Stimulated activated CD4-positive, alpha-beta T cell treated with anti-CD3 and anti-CD28 coated beads, Interleukin-4, amount 100 ng/mL, for 48 hours (primary cell): ENCODE measurements at places on chromosomes 13 and 19.
A peak's percentile ranks its signal among the peaks of the same experiment; 100 is the strongest.

DNA sequence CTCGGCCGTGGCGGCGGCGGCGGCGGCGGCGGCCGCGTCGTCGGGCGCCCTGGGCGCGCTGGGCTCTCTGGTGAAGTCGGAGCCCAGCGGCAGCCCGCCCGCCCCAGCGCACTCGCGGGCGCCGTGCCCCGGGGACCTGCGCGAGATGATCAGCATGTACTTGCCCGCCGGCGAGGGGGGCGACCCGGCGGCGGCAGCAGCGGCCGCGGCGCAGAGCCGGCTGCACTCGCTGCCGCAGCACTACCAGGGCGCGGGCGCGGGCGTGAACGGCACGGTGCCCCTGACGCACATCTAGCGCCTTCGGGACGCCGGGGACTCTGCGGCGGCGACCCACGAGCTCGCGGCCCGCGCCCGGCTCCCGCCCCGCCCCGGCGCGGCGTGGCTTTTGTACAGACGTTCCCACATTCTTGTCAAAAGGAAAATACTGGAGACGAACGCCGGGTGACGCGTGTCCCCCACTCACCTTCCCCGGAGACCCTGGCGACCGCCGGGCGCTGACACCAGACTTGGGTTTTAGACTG, 1.7 kb downstream of the SOX1 start:
- DNase-seq = no peak

GRCh38 chr13:98976338-98976737, 1.5 kb downstream of the DOCK9 start:
- DNase-seq = no peak

- no peak for DNase-seq
Observed at GRCh38 chr19:46596008-46596407, 5.1 kb upstream of the CALM3 start.

DNA sequence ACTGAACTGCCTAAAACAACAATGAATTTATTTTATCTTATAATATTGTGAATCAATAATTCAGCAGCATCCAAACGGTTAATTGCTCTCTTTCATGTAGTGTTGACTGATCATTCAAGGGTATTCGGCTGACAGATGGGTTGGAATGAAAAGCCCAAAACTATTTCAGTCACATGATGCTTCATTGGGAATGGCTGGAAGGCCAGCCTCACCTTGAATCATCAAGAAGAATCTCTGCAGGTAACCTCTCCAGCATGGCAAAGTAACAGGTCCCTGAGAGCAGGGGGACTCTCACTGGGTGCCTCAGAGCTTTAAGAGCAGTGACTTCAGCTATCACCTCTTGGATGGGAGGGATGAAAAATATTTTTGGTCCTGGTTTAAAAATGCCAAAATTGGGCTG, 1395.7 kb downstream of the OLFM4 start:
- no peak for DNase-seq

GRCh38 chr19:17125728-17126677, 50.4 kb downstream of the MYO9B start:
- DNase-seq = peak; percentile 47

GRCh38 chr19:4342314-4342614, 1.1 kb upstream of the MPND start:
- DNase-seq = no peak

GRCh38 chr13:88217883-88218282, 546.7 kb downstream of the SLITRK5 start:
- DNase-seq = no peak

- no peak for DNase-seq
Observed at GRCh38 chr13:66225072-66225471, 1005.1 kb downstream of the PCDH9 start.

DNA sequence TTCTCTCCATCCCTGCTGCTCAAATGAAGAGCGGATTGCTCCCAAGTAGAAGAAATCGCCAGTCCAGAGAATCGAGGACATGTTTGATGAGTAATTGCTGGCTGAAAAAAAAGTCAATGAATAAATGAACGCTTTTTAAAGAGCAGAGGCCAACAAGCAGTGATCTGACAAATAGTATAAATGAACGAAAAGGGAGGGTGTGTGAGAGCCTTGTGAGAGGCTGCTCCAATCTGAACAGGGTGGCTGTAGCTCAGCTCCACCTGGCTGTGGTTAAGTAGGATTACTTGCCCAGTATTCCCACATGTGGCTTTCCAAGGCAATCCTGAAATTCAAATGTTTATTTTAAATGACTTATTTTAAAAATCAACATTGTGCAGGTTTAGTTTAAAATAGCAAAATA, 117.1 kb downstream of the TSHZ3 start:
- DNase-seq = no peak

DNA sequence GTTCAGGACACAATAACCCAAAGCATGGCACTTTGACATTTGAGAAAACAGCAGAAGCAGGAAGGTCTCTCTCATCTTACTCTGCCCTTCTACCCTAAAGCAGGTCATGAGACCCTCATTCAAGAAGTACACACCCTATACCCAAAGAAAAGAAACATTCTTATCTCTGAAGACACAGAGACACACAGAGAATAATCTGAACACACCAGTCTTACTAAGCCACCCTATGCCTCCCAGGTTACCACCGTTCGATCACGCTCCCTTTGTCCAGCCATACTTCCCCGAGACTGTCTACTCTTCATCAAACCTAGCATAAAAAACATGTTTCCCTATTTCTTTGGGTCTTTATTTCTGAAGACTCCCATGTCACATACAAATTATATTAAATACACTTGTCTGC, 66.5 kb upstream of the ANKRD10 start:
- DNase-seq = no peak
